ENCODE measurements at places on chromosomes 1 and 21.
A peak's percentile ranks its signal among the peaks of the same experiment; 100 is the strongest.

GRCh38 chr1:54248966-54249365 lies 49.0 kb downstream of the MRPL37 start:
- no peak for DNase-seq

DNA sequence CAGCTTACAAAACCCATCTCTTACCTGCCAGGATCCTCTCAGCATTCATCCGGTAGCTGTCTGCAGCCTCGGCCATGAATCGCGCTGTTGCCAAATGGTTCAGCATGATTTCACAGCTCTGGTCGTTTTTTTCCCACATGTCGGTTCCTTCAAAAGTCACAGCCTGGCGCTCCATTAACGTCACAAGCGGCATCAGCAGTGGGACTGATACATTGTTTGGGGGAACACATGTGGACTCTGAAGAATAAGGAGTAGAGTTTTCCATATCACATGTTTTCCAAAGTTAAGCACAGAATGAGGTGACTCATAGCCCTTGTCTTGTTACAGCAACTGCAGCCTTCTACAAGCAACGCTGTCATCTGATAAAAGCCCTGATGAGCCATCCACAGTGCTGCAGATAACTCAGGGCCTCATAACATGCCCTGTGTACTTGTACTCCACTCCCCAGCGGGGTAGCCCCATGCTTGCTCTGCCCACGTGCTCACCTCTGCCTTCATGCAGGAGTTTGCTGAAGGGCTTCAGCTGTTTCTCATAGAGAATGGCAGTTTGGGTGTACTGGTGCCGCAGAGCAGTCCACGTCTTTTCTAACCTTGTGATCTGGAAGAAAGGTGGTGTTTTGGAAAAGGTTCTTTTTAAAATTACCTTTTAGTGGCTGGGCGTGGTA lies 114.2 kb downstream of the BCAR3 start:
- DNase-seq = no peak

GRCh38 chr1:230591678-230592077 lies 50.6 kb upstream of the COG2 start:
- no peak for DNase-seq

DNA sequence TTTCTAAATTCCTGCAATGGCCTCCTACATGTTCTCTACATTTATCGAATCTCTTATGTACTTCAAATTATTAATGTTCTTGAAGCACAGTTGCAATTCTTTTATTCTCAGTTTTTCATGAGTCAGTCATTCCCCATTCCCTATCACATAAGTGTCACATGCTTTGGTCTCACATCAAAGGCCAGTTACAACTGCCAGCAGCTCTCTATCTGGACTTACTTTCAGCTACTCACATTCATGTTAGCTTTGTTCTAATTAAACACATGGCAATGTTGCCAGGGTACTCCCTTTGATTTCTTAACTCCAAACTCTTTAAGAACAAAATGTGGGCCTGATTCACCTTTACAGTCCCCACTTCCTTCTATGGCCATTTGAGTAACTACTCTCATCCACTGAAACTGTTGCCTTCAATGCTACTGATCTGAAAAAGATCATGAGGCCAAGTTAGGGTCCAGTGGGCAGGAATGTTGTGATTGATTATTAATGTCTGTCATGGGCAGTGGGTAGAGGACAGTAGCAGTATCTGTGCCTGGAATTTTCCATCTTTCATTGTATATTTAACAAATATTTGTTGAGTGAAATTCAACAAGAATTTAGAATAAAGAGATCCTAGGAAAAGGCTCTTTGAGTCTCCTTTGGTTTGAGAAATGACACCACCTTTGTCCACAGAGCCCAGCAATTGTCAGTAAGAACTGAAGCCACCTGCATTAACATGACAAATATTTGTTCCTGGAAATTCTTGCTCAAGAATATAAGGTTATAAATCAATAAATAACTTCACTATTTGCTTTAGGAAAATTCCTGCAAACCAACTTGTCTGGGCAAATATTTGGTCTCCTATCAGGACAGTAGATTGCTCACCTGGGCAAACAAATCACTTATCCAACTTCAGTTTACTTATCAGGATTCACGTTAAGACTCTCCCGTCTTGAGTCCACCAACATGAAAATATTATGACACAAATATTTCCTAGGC lies 153.6 kb upstream of the SAMSN1 start:
- DNase-seq = no peak

- DNase-seq = peak; percentile 64
Observed at GRCh38 chr1:16187748-16188401, 24.6 kb downstream of the ARHGEF19 start.

GRCh38 chr1:39866767-39867166 lies 16.5 kb downstream of the TRIT1 start:
- DNase-seq = no peak

Measured in anterior cingulate cortex (tissue), 58 donors.